Kidney glomerular epithelial cell (primary cell): ENCODE measurements at places on chromosomes 3 and 15.

DNA sequence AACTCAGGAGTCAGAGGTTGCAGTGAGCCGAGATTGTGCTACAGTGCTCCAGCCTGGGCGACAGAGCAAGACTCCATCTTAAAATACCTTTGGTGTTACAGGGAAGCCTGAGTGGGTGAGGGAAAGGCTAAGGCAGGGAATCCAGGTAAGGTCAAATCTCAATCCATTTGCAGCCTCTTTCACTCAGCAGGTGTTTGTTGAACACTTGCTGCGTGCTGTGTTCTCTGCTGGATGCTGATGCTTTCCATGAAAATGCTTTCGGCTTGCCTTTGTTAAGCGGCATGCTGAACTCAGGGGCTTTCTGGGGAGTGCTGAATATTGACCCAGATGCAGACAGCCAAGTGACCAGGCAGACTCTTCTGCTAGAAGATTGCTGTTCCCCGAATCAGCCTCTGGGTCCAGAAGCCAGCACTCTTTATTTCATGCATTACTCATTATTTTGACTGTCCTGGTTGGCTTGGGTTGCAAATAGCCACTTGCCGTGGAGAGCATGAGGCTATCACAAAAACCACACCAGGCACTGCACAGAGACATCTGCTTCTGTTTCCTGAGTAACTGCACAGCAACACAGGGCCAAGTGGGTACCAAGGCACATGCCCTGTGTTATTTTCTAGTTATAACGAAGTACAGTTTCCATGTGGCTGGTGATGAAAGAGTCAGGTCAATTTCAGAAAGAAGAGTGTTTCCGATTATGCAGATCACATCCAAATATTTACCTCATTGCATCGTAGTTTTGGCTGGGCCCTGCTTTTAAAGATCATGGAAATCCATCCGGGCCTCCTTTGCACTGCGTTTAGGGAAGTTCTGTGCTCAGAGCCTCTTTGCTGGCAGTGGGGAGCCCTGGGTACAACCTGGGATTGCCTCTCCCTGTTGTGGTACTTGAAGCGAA lies 88.6 kb downstream of the THSD4 start:
- DNase-seq = no peak

DNA sequence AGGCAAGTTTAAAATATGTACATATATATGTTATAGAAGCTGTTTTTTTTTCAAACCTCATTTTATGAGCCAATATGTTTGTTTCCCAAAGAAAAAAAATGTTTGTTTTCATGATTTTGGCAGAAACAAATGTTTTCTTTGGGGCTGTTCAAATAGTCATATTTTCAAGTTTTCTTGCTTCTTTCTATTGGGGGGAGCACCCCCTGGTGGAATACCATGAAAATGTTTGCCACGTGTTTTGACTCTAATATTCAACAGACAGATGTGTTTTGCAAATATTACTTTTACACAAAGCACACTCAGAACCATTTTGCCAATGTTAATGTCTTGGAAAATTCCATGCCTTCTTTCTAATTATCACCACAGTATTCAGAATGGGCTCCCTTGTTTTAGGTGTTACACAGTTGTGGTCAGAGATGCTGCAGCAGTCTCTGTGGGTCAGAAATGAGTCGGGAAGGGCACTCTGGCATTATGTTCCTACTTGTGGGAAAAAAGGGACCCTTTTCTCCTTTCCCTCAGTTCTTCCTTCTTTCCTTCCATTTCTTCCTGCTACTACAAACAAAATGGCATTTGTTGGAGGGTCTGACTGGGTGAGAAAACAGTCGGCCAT lies 817.0 kb downstream of the TUSC7 start:
- DNase-seq = no peak

GRCh38 chr15:39585389-39585841 lies 4.5 kb downstream of the THBS1 start:
- DNase-seq = no peak

DNA sequence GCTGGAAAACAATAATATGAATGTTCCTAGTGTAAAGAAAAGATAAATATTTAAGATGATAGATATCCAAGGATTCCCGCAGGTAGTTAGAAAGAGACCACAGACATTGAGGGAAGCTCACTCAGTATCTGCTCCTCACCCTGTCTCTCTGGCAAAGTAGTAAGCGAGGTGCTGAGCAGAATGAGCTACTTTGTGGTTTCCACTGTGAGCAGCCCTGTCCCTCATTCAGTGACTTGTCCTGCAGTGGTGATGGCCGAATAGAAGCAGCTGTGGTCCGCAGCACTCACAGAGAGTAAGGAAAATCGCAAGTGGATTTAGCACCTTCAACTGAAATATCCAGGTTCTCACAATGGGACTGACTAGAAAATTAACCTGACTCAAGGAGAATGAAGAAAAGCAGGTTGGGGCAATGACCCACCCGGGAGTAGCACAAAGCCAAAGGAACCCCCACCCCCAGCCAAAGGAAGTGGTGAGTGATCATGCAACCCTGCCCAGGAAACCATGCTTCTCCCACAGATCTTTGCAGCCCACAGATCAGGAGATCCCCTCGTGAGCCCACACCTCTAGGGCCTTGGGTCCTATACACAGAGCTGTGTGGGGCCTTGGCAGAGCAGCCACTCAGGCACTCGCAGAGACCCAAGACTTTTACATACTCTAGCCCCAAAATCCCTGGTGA lies 21.8 kb upstream of the SLC25A38 start:
- DNase-seq = no peak

- DNase-seq = no peak
These were observed 317.5 kb upstream of the CNTN6 start for GRCh38 chr3:775178-775880.

- DNase-seq = peak; percentile 67
These were observed 6.7 kb downstream of the CA12 start for GRCh38 chr15:63374686-63375520.

DNA sequence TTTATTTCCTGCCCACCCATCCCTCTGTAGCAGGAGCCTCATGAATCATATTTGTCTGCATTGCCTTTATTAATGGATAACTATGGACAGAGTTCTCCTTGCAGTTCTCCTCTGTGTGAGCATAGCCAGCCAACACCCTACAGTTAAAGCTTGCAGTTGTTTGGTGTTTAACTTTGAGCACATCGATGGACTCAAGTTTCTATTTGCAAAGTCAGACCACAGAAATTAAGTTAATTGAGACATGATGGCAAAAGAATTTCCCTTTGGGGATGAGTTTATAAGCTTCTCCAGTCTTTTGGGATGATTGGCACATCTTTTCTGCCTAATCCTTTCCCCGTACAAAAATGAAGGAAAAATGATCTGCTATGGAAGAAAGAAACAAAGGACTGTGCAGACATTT lies 398.9 kb upstream of the THBS1 start:
- DNase-seq = peak; percentile 67

DNA sequence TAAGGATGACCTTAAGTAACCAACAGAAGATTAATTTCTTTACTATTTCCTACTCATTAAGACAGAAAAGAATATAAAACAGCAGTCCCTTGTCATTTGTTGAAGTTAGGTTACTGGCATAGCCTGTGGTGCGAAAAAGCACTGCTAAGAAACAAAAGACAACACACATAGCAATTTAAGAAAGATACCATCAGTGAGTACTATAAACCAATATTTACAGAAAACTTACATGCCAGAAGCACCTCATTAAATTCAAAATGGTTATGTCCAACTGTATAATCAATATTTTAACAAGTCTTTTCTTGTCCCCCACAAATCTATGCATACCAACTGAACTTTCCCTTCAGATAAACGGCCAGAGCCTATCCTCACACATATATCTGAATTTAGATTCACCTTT lies 42.0 kb downstream of the ANKRD28 start:
- DNase-seq = no peak
